CD4-positive, alpha-beta memory T cell (primary cell): ENCODE measurements at places on chromosomes 7 and 10. TPM values are rescaled to one million over a fixed set of nuclear protein-coding genes. Genes with fewer than 3 reads are reported as not detected.

Gene PAX4
- polyA plus RNA-seq: not detected

Gene CHCHD3
- 77.3 TPM for polyA plus RNA-seq

Gene COL1A2
- not detected for polyA plus RNA-seq

Gene OGA
- polyA plus RNA-seq: 26.6 TPM

Gene WNT16
- not detected for polyA plus RNA-seq

Gene PGAM2
- polyA plus RNA-seq: not detected

Gene FAM131B
- not detected for polyA plus RNA-seq

Gene ANK3
- 7.2 TPM for polyA plus RNA-seq

Gene OR6B1
- not detected for polyA plus RNA-seq

Gene OR2A1
- polyA plus RNA-seq: not detected

Gene DYNC1I1
- 0.33 TPM for polyA plus RNA-seq

Gene KCP
- polyA plus RNA-seq: not detected

Gene ADAMTS14
- polyA plus RNA-seq: not detected

Gene EPHA1
- polyA plus RNA-seq: 4.2 TPM

Gene ABCB1
- 15.4 TPM for polyA plus RNA-seq

Gene DTX2
- polyA plus RNA-seq: 16.2 TPM

Gene OGDH
- 42.2 TPM for polyA plus RNA-seq
